ENCODE measurements at places on chromosomes 1 and 21.

GRCh38 chr1:234520908-234521817, 42.2 kb upstream of the TARBP1 start:
- no peak for DNase-seq

DNA sequence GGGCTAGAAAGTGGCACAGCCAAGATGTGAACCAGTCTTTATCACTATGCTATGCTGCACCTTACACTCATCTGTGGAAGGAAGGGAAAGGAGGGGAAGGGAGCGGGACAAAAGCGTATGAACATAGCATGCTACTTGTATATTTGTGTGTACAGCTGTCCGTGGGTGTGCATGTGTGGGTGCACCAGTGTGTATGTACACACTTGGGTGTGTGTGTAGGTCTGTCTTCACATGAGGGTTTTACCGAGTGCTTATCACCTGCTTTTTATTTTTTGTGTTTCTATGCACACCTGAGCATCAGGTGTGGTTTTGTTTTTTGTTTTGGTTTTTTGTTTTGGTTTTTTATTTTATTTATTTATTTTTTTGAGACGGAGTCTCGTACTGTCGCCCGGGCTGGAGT, 255.7 kb downstream of the RRAGC start:
- no peak for DNase-seq

GRCh38 chr1:151327903-151328674, 873 bp upstream of the PI4KB start:
- no peak for DNase-seq

- no peak for DNase-seq
Measured at GRCh38 chr1:208013210-208013609, 102.3 kb upstream of the CD34 start.

DNA sequence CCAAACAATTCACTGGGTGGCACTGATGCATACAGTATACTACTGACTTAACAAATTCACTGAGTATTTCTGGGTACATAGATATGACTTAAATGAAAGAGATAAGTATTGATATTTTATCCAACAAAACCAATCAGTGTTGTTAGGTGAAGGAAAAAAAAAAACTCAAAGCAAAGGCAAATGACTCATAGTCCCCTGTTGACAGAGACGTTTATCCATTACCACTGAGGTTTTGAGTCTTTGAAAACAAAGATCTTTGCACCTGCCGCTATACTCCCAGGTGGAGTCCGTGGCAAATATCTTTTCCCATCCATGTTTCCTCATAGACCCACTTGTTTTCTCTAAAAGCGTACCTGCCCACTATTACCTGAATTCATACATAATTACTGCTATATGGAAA, 18.4 kb downstream of the DYNLT5 start:
- DNase-seq: no peak

GRCh38 chr1:205321162-205321958, at the start of gene NUAK2:
NUAK2 (minus strand) TSS chr1:205321745; CDS start chr1:205321628, 117 bp downstream.
- peak; percentile 73 for DNase-seq

DNA sequence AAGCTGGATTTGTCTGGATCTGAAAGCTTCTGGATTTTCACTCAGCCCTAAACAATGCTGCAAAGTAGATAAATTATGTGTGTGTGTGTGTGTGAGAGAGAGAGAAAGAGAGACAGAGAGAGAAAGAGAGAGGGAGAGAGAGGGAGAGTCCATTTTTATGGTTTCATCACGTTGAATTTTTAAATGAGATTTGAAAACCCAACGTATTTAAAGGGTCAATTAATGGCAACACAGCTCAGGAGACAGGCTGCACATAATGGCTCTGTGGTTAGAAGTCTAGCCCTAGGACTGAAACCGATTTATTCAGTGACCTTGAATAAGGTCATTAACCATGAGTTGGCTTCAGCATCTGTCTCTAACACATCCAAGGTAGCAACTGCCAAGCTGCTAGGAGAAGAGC, 35.3 kb upstream of the FMN2 start:
- DNase-seq: no peak

- no peak for DNase-seq
Measured at GRCh38 chr1:200538179-200538578, 82.4 kb downstream of the KIF14 start.

DNA sequence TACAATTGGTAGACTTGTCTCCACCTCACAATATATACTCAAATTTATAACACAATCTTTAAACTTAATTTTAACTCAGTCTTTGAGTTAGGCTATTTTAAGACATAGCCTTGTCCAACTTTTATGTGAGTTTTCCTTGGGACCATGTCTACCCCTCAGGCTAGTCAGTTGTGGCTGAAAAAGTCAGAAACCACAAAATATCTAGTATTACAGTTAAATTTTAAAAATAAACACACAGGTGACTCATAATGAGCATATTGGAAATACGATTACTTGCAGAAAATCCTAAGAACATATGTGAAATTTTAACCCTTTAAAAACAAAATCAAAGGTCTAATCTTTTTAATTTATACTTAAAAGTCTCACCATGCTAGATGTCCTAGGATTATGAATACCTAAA, 4.8 kb upstream of the ASB17 start:
- no peak for DNase-seq

DNA sequence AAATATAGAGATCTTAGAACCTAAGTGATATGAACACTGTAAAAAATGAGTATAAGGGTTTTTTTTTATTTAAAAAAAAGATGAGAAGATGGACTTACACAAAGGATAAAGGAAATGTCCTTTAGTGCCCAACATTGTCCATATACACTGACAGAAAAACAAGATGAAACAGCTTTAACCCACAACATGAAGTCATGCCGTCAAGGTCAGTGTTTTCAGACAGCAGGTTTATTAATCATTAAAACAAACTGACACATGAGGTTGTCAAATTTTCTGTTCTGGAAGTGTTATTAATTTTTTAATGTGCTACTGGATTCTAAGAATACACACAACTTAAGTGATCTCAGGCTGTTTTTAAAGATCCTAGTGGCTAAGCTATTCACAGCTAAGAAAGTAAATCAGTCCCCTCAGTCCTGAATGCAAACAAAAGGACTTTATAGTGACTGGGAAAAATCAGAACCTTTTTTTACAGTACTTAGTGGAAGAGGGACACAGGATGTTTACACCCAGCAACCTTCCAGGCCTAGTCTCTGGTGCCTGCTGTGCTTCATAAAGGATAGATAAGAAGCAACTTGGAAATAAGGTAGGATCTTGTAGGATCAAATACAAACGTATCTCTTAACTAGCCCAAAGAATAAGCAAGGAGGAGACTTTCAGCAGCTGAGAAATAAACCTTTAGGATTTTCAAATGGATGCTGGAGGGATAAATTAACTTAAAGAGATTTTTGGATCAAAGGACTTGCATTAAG, 21.9 kb upstream of the PKN2 start:
- no peak for DNase-seq

GRCh38 chr1:156149374-156150332, 3.7 kb upstream of the SEMA4A start:
- no peak for DNase-seq

DNA sequence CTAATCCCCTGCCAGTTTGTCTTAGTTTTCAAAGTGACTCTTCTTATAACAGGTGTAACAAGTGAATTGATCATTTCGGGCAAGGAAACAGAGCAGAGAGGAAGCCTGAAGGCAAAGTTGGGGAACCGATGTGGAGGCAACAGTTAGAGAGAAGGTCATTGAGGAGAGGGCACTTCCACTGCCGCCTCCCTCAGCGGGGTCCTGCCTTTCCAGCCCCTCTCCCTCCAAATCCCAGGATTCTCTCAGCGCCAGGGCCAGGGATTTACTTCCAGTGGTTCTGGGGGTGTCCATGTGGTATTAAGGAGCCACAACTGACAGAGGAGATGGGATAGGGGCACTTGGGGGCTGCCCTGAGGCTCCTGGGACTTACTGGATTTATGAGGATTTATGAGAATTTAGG, 39.7 kb upstream of the PDE9A start:
- DNase-seq: no peak

DNA sequence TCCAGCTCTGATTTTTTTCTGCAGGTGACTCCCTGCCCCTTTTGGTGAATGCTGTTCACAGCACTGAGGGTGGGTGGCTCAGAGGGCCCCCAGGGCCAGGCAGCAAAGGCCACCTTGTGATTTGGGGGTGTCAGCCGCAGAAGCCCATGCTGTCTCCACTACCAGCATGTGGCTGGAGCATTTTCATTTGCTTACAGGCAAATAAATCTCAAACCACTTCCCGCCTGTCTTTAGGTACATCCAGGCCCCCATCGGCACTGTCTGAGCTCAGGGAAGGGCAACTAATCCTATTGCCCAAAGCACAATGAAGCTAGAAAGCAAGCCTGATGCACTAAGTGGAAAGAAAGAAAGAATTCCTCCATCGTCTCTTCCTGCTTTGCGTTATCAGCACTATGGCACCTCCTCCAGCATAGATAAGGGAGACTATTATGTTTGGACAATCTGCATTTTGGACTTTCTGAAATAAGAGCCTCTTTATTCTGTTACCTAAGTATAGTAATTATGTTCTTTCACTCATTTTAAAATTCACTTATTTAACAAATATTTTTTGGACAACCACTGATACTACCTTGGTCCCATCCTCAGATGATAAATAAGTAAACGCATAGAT, 100.5 kb upstream of the TLR5 start:
- no peak for DNase-seq

DNA sequence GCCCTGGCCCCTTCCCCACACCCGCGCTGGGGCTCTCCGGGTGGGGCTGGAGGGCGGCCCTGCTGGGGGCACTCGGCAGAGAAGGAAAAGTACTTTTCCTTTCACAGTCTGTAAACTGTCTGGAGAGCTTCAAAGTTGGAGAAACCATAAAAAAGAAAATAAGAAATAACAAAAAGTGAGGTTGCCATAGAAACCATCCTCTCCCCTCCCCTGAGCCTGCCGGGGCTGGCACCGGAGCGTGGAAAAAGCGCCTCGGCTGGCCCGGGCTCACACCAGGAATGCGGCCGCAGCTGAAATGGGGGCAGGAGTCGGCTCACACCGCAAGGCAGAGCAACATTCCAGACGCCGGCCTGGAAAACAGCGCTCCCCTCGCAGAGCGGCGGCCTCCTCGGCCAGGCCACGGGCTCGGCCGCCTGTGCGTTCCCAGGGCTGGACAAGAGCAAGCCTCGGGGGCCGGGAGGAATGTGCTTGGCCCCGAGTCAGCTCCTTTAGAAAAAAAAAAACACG, 69.2 kb downstream of the MORN1 start:
- DNase-seq: no peak

DNA sequence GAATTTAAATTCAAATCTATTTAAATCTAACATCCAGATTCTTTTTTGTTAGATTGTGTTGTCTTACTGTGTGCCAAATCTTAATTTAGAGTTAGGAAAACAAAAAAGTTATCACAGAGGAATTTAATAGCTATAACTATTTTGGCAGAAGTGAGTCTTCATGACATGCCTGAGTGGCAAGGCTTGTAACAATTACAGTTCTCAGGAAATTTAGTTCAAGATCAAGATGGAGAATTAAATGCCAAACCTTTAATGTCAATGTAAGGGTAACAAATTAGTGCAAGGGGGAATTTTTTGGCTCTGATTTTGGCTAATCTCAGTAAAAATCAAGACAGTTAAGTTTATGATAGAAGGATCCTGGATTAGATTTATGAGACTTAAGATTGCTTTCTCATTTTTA, 58.4 kb downstream of the GDAP2 start:
- DNase-seq: no peak

DNA sequence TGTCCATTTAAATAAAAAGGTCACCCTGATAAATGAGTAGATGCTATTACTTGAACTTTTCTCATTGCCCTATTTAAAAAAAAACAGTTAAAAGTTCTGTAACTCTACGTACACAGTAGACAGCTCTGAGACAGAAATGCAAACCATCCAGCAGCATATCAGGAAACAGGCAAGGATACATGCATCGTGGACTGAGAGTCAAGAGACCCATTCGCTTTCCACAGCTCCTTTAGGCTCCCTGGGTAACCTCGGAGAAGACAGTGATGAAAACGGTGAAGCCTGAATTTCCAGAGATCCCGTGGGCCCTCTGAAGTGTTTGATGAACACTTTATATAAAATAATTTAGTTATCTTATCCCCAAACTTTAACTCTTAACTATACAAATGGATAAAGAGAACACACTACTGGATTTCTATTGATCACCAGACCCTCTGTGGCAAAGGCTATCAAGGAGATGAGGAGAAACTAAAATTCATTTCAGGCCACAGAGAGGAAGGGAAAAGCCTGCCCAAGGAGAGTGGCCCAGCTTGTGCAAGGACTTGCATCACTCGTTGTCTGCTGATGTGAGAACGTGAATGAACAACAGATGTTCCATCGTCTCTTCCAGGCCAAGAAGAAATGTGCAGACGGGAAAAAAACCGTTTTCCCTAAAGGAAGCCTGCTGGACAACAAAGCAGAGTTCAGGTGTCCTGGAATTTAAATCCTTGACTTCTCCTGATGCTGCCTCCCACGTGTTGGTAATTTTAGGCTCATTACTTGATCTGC, 131.0 kb downstream of the TGFBR3 start:
- DNase-seq: no peak

DNA sequence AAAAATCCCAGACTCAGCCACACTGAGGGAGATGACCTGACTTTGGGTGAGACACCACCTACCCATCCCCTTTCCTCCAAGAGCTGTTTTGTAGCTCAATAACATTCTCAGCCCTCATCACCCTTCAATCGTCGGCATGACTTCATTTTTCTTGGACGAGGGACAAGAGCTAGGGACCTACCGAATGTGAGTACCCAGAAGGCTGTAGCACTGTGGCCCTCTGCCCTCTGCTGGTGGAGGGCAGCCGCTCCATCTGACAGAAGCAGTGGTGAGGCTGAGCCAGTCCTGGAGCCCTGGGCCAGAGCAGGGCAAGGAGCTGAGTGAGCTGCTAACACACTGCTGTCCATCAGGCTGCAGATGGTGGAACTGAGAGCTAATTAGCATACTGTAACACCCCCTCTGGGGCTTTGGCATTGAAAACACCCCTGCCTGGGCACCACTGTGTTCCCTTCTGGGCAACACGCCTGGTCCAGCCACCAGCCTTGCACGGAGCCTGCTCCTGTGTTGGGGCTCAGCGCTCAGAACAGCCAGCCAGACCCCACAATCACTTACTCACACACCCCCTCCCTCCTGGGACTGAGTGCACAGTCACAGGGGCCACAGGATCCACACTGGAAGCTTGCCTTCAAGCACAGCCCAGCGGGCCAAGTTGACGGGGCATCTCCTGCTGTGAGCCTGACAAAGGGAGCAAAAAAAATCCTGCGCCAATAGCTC, 18.3 kb upstream of the ALPL start:
- DNase-seq: peak; percentile 18

GRCh38 chr1:66505671-66506392, 28.1 kb upstream of the SGIP1 start:
- no peak for DNase-seq

DNA sequence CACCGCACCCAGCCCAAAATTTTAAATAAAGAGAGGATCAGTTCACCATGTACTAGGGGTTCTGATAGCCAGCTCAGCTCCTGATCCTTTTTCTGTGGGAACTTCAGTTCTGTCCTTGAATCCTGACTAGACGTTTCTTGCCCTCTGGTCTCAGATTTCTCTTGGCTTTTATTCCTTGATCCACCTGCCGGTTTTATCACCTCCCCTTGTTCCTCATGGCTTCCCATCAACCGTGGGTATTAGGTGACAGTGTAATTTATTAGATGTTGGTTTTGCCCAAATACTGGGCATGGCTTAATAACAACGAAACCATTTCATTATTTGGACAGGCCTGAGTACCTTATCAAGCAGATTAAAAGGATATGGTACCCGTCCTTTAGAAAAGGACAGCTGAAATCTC, 22.5 kb downstream of the SLC45A1 start:
- DNase-seq: no peak

GRCh38 chr1:217097819-217098218, 374.6 kb upstream of the ESRRG start:
- DNase-seq: no peak
